Left renal cortex interstitium (tissue), 4 donors: ENCODE measurements at places on chromosomes 5 and 9. TPM values are rescaled to one million over a fixed set of nuclear protein-coding genes. Genes with fewer than 3 reads are reported as not detected.

- DNase-seq, result no peak
Measured at GRCh38 chr9:13716601-13717321, 437.3 kb upstream of the MPDZ start.

GRCh38 chr5:63822614-63823013, 139.6 kb downstream of the HTR1A start:
- DNase-seq, result no peak

The TNFSF15 gene
- polyA plus RNA-seq, result 4.4 TPM

- no peak for DNase-seq
Measured at GRCh38 chr5:140633501-140633900, 526 bp upstream of the CD14 start.

DNA sequence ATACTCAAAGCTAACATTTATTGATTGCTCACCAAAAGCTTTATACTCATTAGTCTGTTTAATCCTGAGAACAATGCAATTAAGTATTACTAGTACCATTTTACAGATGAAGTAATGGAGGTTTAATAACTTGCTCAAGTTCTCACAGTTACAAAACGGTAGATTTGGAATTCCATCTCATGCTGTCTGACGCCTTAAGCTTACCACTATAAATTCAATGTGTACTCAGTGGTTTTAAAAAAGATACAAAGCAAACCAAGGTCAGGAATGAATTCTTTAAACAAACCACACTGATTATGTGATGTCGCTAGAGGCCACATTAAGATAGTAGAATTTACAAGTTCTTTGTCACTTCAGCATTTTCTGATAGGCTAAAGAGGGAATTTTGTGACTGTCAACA, 1.2 kb upstream of the C5orf63 start:
- no peak for DNase-seq

- no peak for DNase-seq
Measured at GRCh38 chr5:54226215-54226614, 84.2 kb downstream of the ARL15 start.
